ENCODE measurements at places on chromosomes 1 and 21. TPM values are rescaled to one million over a fixed set of nuclear protein-coding genes. Genes with fewer than 3 reads are reported as not detected.

Gene BRDT
- total RNA-seq, result not detected

Gene PADI4
- total RNA-seq, result not detected

Gene USP24
- total RNA-seq, result 40.1 TPM

Gene MRPL24
- total RNA-seq, result 69.2 TPM

Gene IGSF3
- total RNA-seq, result 0.53 TPM
